NCI-H748 treated with DMSO at 0.1 percent for 48 hours (cell line): ENCODE measurements at places on chromosomes 7 and 10.

DNA sequence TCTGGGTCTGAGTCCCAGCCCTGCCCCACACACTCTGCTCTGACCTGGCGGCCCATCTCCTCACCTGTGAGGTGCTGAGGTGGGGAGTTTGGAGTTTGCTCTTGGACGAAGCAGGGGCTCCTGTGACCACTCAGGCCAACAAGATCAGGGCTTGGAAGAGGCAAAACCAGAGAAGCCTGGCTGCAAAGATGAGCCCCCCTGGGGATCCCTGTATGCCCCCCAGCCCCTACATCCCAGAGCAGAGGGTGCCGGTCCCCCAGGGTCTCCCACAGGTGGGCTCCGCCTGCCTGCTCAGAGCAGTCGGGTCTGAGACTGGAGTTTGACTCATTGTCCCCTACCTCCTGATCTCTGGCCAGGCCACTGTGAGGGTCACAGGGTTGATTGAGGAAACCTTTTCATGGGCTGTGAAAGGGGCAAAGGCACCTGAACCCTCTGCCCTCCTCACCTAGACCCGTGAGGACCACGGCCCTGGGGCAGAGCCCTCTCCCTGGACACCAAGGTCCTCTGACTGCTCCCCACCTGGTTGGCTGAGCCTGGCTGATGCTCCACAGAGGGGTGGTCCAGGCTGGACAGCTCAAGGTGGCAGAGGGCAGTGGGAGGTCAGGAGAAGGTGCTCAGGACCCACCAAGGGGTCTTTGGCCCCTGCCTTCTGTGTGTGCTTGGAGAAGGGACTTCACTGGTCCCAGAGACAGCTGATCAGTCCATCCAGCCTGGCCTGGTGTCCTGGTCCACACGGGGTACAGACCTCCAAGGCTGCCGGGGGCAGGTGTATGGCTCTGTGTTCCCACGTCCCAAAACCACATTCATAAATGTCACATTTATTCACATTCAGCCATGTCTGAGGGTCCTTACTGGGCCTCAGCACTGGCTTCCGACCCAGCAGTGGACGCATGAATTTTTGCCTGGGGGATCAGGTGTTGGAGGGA, 9.1 kb upstream of the SCART1 start:
- DNase-seq, result no peak

GRCh38 chr10:83995738-83996331, 143.5 kb upstream of the GHITM start:
- DNase-seq, result no peak

DNA sequence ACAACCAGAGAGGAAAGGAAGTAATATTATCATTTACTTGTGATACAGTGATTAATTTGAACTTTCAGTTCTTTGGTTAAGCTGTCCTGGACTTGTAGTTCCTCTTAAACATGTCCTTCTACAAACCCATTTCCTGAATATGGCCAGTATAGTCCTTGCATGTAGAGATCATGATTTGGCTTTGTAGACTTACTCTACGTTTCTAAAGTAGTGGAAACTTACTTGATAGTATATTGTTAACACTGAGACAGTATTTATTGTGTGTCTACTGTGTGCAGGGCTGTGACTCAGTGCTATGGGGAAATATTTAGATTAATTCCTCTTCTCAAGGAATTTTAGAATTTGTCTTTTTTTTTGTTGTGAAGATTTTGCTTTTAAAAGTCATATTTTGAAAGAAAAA, 109.5 kb downstream of the NRF1 start:
- no peak for DNase-seq

GRCh38 chr7:4683043-4683883, 1.2 kb downstream of the FOXK1 start:
- DNase-seq, result no peak

DNA sequence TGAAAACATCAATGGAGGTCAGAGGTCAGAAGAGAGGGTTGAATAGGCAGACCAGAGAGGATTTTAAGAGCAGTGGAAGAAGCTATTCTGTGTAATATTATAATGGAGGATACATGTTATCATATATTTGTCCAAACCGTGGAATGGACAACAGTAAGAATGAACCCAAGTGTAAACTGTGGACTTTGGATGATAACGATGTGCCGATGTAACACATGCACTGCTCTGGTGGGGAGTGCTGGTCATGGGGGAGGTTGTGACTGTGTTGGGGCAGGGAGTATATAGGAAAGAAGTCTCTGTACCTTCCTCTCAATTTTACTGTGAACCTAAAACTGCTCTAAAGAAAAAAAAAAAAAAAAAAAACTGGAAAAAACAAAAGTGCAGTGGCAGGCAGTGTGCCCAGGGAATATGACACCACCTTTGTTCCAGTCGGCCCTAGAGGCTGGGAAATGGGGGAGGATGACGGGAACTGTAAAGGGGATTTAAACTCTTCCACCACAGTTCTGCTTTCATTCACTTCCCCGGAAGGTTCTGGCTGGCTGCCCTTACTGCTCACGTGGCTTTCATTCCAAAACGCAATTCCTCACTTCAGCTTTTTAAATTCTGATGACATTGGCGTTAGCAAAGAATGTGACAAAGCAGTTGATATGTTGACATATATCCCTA, 113.7 kb upstream of the ANKRD1 start:
- no peak for DNase-seq

DNA sequence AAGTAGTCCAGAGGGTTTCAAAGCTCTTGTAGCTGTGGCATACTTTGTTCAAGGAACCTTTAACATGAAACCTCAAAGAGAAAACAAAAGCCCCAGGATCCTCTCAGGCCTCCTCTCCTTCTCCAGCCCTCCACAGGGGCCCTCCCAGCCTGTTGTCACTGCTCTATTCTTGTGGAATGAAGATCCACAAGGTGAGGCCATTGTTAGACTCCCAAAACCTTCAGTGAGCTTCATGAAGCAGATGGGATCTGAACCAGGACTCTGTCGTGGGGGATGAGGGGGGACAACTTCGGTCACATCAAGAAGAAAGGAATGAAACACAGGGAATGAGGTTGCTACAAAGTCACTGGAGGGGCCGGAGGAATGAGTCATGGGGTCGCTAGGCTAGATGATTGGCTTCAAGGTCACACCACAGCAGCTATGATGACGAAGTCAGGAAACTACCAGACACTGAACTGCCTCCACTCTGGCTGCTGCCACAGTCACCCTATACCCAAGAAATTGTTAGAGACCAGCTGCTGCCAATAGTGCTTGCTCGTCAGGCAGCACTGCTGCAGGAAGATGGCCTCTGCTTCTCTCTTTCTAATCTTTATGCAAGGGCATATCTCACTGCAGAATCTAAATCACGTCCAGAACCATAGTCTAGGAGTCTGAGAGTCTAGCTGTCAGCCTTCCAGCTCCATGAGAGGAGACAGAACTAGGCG, 208.8 kb downstream of the HIBADH start:
- DNase-seq, result no peak

GRCh38 chr7:42913591-42913990, 1.7 kb upstream of the C7orf25 start:
- no peak for DNase-seq

- DNase-seq, result no peak
Observed at GRCh38 chr10:118107541-118107940, 60.8 kb upstream of the RAB11FIP2 start.

DNA sequence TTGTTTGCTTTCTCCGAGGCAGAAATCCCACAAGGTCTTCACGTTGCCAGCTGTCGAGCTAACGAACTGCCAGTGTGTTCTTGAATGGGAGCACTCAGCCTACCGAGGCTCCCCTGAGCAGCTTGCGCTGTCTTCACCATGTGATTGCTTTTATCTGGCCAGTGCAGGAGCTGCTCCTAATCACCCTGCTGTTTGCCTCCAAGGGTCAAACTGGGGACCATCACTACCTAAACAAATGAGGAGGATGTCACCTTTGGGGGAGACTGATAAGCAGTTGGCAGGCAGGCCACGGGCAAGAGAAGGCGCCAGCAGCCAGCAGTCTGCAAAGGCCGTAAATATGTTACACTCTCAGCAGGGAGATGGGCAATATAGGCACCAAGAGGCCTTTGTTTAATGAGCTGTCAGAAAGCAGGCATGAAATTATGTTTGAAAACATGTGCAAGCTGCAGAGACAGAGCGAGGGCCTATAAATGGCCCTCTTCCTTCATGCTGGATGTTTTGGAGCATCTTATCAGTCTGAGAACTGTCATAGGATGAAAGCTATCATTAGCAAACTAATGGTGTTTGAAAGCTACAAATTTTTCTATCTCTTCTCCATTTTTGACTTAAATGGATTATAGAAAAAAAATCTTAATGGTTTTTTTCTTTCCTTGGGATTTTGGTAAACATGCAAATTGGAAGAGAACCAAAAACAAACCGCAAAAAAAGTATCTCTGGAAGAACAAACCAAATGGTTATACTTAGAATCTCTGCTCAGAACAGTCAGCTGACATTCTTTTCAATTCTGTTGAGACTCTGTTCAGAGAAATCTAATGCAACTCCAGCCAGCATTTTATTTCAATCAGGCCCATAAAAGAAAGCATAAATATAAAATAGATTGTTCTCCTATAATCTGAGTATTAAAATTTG, 267.3 kb upstream of the NPVF start:
- peak; percentile 11 for DNase-seq

- no peak for DNase-seq
Observed at GRCh38 chr10:1939016-1939415, 201.7 kb upstream of the ADARB2 start.

DNA sequence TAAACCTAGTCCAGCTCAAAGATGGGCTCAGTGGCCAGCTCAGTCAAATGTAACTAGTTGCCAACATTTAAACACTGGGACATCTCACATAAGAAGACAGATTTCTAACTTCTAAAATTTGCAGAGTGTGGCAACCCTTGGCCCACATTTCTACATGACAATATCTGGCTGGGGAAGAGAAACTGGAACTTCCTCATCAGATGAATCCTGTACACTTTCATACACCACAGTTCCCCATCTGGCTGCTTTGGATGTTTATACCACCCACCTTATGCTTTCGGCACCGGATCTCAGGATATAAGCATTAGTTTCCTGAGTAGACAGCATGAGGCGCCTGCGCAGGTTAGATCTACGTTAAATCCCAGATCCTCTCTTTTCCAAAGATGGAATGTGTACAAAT, 199.3 kb downstream of the PRKG1 start:
- no peak for DNase-seq

GRCh38 chr10:7192831-7193361, 217.9 kb downstream of the SFMBT2 start:
- no peak for DNase-seq

- no peak for DNase-seq
Observed at GRCh38 chr10:15300145-15300544, 70.9 kb downstream of the FAM171A1 start.

DNA sequence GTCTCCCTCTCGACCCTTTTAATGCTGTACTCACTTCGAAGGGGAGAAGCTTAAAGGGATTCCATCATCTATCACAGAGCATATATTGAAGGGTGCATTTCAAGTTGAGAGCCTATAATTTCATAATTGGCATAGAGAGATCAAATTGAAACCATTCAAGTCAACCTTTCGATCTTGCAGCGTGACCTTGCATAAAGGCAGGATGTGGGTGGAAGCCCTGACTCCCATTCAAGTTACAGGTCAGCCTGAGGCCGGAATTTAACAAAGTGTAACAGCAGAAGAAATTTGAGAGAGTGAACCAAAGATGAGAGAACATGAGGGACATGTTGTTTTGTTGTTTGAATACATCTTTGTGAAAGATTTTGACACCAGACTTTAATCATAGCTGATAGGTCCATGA, 195.3 kb upstream of the TPK1 start:
- DNase-seq, result no peak

GRCh38 chr7:33418251-33418701, 288.9 kb downstream of the BBS9 start:
- DNase-seq, result no peak

- DNase-seq, result no peak
Observed at GRCh38 chr10:10385831-10386230, 631.8 kb upstream of the CELF2 start.

- DNase-seq, result no peak
Observed at GRCh38 chr10:89115876-89116627, 91.1 kb downstream of the CH25H start.

GRCh38 chr10:22459496-22459895, 114.2 kb downstream of the SPAG6 start:
- DNase-seq, result no peak

DNA sequence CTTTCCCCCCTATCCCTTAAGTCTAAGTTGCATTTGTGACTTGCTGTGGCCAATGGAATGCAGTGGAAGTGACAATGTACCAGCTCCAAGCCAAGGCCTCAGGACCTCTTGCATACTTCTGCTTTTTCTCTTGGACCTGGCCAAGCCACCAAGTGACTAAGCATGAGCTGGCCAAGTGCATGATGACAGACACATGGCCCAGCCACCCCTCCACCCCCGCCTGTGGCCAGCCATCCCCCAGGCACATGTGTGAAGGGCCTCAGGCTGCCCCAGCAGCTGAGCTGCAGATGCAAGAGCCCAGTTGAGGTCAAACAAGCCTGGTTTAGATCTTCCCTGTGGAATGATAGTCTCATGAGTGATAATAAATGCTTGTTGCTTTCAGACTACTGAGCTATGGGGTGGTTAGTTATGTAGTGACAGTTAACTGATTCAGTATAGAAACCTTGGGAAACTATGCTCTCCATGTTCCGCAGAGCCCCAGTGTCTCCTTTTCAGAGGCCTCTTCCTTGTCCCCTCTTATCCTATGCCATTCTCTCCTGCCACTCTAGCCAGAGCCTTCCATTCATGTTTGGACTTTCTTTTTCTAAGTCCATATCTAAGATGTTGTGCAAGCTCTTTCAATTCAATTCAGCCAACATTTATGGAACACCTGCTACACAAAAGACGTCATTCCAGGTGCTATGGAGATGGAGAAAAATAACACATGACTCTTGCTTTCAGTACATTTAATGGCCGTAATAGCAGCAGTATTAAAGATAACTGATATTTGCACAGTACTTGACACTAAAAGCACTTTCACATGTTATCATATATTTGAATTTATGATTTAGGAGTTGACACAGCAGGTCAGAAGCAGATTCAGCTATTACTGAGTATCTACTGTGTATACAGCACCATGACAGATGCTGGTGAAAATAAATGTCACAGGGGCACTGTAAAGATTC, 55.5 kb upstream of the LOXL4 start:
- DNase-seq, result peak; percentile 23

DNA sequence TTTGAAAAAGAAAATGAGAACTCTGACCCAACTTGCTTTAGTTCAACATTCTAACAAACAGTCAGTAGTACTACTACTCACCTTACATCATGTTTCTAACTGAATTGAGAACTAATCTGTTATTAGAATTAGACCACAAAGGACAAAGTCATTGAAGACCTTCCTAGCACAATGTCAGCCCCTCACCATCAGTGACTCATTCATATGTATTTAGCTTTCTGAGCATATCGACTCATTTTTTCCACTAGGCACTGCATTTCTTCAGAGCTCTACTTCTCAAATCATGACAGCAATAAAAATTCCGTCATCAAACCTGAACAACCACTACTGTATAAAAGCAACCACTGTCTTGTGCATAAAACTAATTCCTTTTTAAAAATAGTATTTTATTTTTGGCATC, 4.4 kb upstream of the LRRN3 start:
- DNase-seq, result no peak

- no peak for DNase-seq
Observed at GRCh38 chr7:17069146-17069545, 187.4 kb upstream of the AGR3 start.

DNA sequence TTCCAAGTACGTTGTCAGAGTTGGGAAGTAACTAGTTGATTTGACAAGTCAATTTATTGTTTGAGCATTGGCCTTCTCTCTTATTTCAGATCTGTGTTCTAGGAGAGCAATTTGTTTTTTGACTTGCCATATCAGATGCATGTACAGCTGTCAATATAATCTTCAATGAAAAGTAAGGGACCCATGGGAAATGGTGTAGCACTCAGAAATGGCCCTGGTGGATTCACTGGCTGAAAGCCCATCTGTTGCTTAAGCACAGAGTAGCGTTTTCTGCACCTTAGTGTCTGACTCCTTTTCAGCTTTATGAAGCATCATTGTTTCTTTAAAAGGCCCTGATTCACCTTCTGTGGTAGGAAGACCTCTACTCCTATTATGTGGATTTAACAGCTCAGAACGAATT, 10.2 kb downstream of the GARS1 start:
- DNase-seq, result no peak
